ENCODE measurements at places on chromosomes 2 and 18.

DNA sequence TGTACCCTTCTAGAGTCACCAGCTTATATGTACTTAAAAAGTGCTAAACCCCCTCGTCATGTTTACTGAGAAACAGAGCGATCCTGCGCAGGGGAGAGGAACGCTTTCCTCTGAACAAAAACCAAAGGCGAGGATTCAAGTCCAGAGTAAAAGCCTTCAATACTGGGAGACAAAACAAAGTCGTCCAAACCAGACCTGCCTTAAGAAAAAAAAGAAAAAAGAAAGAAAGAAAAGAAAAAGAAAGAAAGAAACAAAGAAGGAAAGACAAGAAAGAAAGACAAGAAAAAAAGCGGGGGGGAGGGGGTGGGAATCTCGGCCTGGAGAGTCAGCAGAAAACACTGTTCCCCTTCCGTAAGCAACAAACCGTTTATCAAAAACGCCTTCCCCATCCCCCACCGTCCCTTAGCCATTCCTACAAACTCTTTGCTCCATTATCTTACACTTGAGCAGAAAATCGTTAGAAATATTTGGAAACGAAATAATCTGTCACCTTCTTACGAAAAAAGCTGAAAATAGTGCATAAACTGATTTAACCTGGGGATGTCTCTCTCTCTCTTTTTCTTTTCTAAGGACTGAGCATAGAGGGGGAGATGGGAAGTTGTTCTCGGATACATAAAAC, 3.3 kb downstream of the PTGR3 start:
- DNase-seq: no peak

GRCh38 chr2:38105922-38106321, 30.0 kb upstream of the CYP1B1 start:
- no peak for DNase-seq

- DNase-seq: no peak
These were observed 327.7 kb downstream of the TMX3 start for GRCh38 chr18:68387246-68387645.

- no peak for DNase-seq
These were observed 47.3 kb upstream of the SERPINE2 start for GRCh38 chr2:224086226-224086914.

DNA sequence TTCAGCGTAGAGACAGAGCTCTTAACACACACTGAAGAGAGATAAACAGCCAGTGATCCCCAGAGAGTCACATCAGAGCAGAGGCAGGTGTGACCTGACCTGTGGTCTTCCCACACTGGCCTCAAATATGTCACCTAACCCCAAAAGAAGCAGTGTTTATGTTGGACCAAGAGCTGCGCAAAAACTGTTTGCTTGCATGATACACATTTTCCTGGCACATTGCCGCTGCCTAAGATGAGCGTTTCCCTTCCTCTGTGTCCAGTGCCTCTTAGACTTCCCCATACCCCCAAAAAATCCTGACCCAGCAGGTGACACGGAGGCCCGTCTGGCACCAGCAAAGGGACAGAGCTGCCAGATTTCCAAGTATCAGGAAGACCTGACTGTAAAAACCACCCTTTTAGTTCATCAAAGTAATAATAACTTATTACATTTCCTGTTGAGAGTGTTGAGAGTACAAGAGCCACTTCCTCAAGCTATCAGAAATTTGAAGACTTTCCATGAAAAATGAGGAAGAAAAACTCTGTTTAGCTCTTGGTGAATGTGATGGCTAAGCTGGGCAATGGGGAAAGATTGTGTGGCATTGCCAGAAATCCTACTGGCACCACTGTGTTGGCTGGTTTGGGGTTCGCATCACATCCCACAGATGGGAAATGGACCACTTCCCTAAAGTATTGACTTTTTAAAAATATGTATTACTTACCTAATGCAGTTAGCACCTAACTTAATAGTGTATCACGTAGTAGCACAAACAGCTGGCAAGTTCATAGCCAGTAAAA, 6.7 kb downstream of the TNFRSF11A start:
- DNase-seq: no peak

DNA sequence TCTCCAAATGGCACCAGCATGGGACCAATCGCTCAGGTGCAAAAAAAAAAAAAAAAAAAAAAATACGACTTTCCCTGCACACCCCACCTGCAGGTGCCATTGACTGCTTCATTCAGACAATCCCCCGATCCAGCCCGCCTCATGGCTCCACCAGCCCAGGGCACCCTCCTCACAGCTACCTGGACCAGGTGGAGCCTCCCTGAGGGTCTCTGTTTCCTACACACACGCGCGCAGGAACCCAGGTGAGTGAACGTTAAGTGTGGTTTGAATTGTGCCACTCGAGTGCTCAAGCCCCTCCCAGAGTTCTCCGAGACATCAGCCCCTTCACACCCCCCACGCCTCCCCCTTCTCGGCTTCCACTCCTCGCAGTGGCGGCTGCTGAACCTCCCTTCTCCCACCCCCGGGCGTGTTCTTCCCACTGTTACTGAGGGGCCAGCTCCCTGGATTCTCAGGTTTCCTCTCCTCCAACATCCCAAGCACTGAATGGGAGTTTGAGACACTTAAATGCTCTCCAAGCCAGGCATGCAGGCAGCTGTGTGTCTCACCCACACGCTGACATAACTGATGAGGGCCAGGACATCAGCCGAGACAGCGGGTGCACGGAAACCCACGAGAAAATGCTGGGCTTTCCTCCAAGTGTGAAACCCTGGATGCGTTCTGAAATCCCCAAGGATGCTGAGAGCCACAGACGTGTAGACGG, 88.8 kb upstream of the SNTG2 start:
- DNase-seq: no peak

GRCh38 chr2:9135822-9136558, 70.6 kb upstream of the ASAP2 start:
- no peak for DNase-seq

DNA sequence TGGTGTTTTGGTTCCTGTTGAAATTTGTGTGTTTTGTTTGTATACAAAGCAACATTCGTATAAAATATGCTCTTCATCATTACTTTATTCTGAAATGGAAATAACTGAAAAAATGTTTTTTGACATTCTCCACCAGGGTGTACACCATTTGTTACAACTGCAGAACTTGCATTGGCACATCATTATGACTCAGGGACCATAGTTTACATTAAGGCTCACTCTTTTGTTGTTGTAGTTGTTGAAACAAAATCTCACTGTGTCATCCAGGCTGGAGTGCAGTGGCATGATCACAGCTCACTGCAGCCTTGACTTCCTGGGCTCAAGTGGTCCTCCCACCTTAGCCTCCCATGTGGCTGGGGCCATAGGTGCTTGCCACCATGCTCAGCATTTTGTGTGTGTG, 676.6 kb downstream of the TDRD15 start:
- DNase-seq: no peak

GRCh38 chr2:62406573-62407043, 99.4 kb downstream of the TMEM17 start:
- DNase-seq: no peak

- DNase-seq: no peak
These were observed 557.7 kb upstream of the TNP1 start for GRCh38 chr2:217417536-217417935.

DNA sequence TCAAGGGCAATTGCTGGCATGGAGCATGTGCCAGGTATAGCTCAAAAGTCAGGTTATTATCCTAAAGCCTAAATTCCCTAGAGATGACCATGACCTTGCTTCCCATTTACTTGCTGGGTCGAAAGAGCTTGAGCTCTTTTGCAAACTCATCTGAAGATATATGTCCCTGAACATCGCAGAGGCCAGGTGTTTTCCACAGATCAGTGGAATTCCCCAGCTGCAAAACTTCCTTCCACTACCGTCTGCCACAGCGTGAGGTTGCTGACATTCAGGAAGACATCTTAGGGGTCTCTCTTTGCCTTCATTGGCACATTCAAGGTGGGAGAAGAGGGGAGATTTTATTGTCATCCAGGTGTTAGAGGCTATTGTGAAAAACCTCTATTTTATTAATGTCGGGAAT, 171.0 kb downstream of the MIB1 start:
- no peak for DNase-seq

GRCh38 chr18:4276953-4277585, 178.0 kb downstream of the DLGAP1 start:
- DNase-seq: no peak

- no peak for DNase-seq
These were observed 95.3 kb downstream of the GFPT1 start for GRCh38 chr2:69291721-69292120.

DNA sequence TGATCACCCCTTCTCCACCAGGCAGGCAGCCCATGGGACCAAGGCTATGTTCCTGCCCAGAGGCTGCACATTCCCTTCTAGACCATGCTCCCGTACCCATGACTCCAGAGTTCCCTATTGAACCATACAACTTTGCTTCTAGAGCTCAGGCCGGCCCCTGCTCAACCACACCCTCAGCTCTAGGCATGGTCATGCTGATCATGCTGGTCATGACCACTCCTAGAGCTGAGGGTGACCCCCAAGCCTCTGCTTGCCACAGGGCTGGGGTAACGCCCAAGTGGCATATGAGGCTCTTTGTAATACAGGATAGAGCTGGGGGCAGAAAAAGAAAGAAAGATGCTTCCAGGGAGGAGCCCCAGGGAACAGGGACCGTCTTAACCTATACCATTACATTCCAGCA, 301.8 kb downstream of the SP3 start:
- DNase-seq: no peak

GRCh38 chr18:79954791-79955190, 3.3 kb upstream of the SLC66A2 start:
- no peak for DNase-seq

GRCh38 chr2:215654148-215654819, 218.4 kb upstream of the FN1 start:
- no peak for DNase-seq

- DNase-seq: no peak
These were observed at the start of gene IL36G for GRCh38 chr2:112977559-112978056. Gene IL36G, plus strand, starts transcription at chr2:112978006. Its CDS starts 633 bp downstream, at chr2:112978639.
